Kidney (tissue), 22 donors: ENCODE measurements at places on chromosomes 4 and X. TPM values are rescaled to one million over a fixed set of nuclear protein-coding genes. Genes with fewer than 3 reads are reported as not detected.

Gene KIT
- total RNA-seq = 38.1 TPM

Gene MSN
- 391 TPM for total RNA-seq

Gene GCNA
- total RNA-seq = 2.7 TPM

Gene DTHD1
- total RNA-seq = 1.4 TPM

Gene TTC29
- 0.28 TPM for total RNA-seq

Gene WNK3
- 5.6 TPM for total RNA-seq

Gene FGF13
- 16.6 TPM for total RNA-seq

Gene GPRIN3
- 15.2 TPM for total RNA-seq

Gene ETDA
- total RNA-seq = not detected

Gene AKAP14
- total RNA-seq = not detected

Gene PTCHD1
- 0.63 TPM for total RNA-seq

Gene REST
- 54.7 TPM for total RNA-seq

Gene LRIT3
- 0.25 TPM for total RNA-seq

Gene STS
- total RNA-seq = 13.4 TPM

Gene ZNF674
- 6.3 TPM for total RNA-seq

Gene ZCCHC18
- 0.79 TPM for total RNA-seq

Gene DLG3
- 38.3 TPM for total RNA-seq

Gene ZMAT1
- 20.0 TPM for total RNA-seq

Gene SRPK3
- total RNA-seq = 1.1 TPM

Gene SLC30A9
- total RNA-seq = 70.8 TPM

Gene PIR
- total RNA-seq = 7.0 TPM

Gene RPS6KA6
- total RNA-seq = 12.1 TPM

Gene POU3F4
- 1.1 TPM for total RNA-seq

Gene BST1
- total RNA-seq = 5.3 TPM

Gene IL2
- not detected for total RNA-seq
